ENCODE measurements at places on chromosomes 7 and 10. TPM values are rescaled to one million over a fixed set of nuclear protein-coding genes. Genes with fewer than 3 reads are reported as not detected.
A peak's percentile ranks its signal among the peaks of the same experiment; 100 is the strongest.

TMEM176A gene
- polyA plus RNA-seq = 0.38 TPM

PLA2G12B gene
- polyA plus RNA-seq = not detected

TRIM74 gene
- not detected for polyA plus RNA-seq

PLPP4 gene
- 2.3 TPM for polyA plus RNA-seq

HOGA1 gene
- 0.79 TPM for polyA plus RNA-seq

EMX2 gene
- not detected for polyA plus RNA-seq

GARIN1A gene
- polyA plus RNA-seq = 0.46 TPM

ZNF503 gene
- polyA plus RNA-seq = 3.4 TPM

ATRNL1 gene
- 0.28 TPM for polyA plus RNA-seq

MYO3A gene
- not detected for polyA plus RNA-seq

GNGT1 gene
- polyA plus RNA-seq = not detected

GRCh38 chr10:114142018-114142417, 32.0 kb downstream of the CCDC186 start:
- DNase-seq = no peak

DNA sequence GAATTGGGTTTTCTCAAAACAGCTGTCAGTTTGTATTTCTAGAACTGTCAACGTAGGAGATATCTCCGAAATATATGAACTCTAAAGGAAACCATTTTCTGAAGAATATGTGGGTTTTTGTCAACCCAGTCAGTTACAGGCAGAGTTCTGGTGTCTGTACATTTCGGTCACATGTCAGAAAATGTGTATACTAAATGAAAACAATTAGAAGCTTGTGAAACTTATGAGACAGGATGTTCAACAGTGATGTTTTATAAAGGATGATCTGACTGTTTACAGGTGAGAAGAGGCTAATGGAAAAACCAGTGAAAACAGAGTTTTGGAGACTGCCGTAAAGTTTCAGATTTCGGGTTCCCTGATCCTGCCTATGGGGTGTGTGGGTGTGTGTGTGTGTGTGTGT, 6.2 kb downstream of the JAZF1 start:
- DNase-seq = no peak

DNA sequence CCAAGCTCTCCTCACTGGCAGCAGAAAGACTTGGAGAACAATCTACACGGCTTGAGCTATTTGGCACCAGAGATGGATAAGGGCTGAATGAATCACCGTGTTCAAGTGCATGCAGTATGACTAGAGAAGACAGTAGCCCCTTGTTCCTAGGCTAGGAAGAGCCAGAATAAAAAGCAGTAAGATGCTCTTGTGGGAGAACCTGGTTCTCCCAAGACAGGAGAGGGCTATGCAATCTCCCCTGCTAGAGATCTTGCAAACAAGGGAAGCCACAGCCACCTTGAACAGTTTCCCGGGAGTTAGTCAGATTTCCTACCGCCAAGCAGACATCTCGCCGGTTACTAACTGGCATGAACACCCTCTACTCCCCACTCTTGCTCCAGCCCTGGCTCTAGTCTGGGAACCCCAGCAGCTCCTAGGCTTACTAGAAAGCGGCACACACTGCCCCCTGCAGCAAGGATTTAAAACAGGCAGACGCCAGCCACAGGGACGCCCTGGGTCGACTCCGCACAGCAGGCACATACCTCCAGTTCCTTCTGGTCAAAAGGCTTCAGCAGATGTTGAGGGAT, 107.3 kb downstream of the SMURF1 start:
- DNase-seq = peak; percentile 19

DNA sequence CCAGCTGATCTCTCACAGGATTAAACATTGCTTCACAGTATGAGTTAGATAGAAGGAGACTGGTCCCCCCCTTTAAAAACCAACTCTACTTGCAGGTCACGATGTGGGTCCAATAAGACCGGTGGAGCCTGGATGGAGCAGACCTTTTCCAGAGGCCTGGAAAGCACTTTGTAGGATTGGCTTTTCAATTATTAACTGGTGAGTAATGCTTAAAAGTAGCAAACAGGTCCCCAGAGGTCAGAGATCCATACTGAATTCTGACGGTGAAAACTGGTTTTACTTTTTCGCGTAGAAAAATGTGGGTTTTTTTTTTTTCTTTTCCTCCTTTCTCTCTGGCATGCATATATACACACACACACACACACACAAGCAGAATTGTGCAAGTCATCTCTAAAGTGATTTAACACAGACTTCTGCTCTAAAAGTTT, 74.9 kb upstream of the OGDHL start:
- peak; percentile 14 for DNase-seq

DNA sequence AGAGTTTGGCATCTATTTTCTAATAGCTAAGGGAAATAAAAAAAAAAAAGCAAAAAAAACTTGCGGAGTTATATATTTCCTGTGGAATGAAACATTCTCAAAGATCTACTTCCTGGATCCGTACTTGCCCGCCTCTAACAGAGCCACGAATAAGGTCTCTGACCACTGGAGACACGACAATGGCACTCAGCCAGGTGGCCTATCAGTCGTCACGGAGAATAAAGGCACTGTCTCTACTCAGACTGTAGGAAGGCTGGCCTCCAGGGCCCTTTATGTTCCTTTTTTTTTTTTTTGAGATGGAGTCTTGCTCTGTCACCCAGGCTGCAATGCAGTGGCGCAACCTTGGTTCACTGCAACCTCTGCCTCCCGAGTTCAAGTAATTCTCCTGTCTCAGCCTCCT, 58.7 kb downstream of the RGS10 start:
- DNase-seq = no peak

- DNase-seq = no peak
Observed at GRCh38 chr7:41685684-41686083, 17.2 kb downstream of the INHBA start.

- peak; percentile 91 for DNase-seq
Observed at GRCh38 chr7:128833148-128833945, 3.1 kb downstream of the FLNC start.

- no peak for DNase-seq
Observed at GRCh38 chr10:86393862-86394455, 27.4 kb upstream of the GRID1 start.

DNA sequence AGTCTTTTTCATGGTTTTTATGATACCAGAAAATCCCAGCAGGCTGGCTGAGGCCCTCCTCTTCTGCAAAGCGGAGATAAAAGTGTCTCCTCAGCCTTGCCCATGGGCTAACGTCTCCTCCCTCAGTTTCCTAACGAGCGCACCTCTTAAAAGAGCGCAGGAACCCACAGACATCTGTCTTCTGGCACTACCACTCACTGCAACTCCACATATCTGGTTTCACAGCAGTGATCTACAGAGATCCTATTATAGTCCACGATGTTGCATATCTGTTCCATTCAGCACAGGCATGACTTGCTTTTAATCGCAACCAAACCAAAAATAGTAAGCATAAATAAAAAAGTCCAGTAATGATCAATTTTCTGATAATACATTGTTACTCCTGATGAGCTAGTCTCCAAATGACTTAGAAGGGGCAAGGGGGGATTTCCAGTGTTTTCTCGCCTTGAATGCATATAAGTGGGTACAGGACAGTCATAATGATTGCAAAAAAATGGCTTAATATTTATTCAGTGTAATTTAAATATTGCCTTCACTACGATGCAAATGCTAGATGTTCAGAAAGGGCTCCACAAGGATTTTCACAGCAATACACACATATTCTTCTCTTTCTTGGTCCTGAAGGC, 20.9 kb downstream of the ANKRD22 start:
- no peak for DNase-seq

DNA sequence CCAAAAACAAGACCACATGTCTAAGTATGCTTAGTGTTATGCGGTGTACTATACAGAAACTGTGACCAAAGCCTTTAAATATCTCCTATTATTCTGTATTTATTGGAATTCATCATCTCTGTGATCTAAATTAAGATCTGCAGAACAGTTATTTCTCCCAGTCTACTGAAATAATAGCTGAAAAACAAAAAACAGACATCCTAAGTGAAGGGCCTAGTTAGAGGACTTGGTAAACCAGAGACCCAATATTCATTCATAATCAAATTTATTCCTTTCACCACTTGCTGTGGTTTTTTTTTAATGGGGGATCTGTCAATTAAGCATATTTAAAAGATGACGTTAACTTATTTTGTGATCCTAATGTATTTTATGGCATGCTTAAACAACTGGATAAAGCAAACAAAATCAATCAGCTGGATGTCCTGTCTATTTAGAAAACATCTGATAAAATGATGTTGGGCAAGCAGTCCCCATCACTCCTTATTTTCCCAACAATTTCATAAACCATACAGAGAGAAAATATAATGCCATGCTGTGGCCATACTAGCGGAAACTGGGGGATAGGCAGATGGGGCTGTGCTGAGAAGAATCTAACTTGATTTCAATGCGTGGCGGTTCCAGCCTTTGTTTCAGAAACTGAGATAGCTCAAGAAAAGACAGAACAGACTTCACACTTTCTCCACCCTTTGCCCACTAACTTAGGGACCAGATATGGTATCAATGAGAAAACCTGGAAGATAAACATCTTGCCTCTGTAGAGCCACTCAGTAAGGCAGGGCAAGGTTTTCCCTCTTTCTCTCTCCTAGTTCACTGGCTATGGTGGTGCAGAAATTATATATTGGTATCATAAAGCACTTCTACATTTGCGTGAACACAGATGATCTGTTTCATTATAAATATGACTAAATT, 32.9 kb downstream of the ICA1 start:
- no peak for DNase-seq

- DNase-seq = peak; percentile 92
Observed at GRCh38 chr7:64307254-64308015, 6.3 kb upstream of the ZNF736 start.

GRCh38 chr10:88652616-88653015, 11.6 kb upstream of the LIPF start:
- peak; percentile 39 for DNase-seq

GRCh38 chr10:101161494-101162299, 30.6 kb downstream of the TLX1 start:
- peak; percentile 71 for DNase-seq

DNA sequence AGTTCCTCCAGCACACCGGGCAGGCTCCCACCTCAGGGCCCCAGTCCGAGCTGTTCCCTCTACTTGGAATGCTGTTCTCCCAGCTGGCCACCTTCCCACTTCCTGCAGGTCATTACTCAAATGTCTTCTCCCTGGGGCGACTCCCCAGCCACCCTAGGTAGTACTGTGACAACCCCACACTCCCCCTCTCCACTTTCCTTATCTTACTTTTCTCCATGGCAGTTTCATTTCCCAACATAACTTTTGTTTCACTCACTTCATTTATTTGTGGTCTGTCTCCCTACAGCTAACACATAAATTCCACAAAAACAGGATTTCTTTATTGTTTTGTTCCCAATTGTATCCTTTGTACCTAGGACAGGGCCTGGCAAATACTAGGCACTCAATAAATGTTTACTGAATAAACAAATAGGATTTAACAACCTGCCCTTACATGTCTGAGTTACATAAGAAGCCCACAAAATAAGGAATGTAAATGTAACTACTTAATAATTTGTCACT, 76.5 kb downstream of the JAZF1 start:
- peak; percentile 40 for DNase-seq

GRCh38 chr7:110396021-110396420, 694.9 kb upstream of the LRRN3 start:
- no peak for DNase-seq

GRCh38 chr10:124904796-124905195, 37.1 kb upstream of the ZRANB1 start:
- peak; percentile 5 for DNase-seq

GRCh38 chr10:59892697-59893096, 13.7 kb downstream of the CCDC6 start:
- DNase-seq = no peak

DNA sequence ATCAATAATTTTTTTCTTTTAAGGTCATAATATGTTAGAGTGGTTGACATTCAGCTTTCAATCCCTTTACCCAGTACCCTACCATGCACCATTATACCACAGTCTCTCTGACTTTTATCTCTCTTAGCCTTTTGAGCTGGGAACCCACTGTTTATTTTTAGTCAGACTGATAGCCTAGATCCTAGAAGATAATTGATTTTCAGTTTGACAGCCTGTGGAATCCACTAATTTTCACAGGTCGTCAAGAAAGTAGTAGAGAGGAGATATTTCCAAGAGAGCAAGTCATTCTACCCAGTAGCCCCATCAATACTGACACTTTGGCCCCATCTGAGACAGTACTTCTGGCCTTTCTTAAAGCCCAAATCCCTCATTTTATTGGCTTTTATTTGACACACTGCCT, 67.1 kb upstream of the CC2D2B start:
- no peak for DNase-seq

DNA sequence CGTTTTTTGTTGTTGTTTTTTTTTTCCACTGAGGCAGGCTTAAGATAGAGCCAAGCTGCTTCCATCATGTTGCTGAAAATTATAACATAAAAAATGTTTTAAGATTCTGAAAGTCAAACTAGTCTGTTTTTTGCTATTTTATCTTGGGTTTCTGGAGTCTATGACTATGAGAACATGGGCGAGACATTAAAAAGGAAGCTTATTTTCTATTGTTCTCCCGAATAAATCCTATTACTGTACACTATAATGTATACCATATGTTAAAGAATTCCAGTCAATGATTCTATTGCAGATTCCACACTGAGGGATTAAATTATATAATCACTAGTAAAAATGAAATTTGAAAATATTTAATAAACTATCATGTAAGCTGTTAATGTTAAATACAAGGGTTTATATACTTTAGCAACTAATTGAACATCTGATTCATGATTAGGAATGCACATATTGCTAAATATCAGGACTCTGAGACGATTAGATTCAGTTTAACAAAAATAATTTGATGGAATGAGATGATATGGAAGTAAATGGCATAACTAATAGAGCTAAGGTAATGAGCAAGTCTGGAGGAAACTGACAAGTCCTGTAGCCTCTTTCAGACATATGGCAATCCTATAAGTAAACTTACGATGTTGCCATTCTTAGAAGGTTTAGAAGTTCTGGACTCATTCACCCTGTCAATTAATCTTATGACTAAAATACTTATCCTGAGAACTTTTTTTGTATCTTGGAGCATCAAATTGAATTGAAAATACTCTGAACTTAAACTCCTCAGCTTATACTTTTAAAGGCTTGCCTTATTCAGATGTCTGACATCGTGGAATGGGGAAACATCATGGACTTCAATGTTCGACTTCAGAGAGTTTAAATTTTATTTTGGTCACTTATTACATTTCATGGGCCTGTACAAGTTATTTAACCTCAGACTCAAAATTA, 294.8 kb upstream of the DGKB start:
- peak; percentile 11 for DNase-seq

- no peak for DNase-seq
Observed at GRCh38 chr7:43444711-43445578, 138.0 kb upstream of the STK17A start.

- no peak for DNase-seq
Observed at GRCh38 chr7:129843978-129844840, 108.6 kb downstream of the UBE2H start.

All from fibroblast of lung (primary cell).